Prostate gland (tissue), 2 donors: ENCODE measurements at places on chromosomes 7 and 10.
A peak's percentile ranks its signal among the peaks of the same experiment; 100 is the strongest.

DNA sequence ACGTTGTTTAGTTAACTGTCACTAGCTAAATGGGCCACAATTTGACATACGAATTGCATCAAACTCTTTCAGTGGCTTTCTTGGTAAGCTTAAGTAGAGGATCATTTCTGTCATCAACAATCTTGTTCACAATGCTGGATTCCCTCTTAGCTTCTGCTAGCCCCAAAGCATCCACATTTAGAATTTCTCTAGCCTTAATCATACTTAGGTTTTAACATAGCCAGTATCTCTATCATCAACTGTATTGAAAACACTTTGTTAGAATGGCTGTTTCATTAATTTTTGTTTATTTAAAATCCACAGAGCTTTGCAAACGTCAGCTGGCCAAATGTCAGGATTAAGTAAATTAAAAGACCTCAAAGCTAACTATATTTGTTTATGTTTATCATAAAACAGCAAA, 41.1 kb downstream of the ABRAXAS2 start:
- DNase-seq = no peak

- no peak for DNase-seq
Observed at GRCh38 chr7:15446722-15447121, 115.1 kb downstream of the AGMO start.

DNA sequence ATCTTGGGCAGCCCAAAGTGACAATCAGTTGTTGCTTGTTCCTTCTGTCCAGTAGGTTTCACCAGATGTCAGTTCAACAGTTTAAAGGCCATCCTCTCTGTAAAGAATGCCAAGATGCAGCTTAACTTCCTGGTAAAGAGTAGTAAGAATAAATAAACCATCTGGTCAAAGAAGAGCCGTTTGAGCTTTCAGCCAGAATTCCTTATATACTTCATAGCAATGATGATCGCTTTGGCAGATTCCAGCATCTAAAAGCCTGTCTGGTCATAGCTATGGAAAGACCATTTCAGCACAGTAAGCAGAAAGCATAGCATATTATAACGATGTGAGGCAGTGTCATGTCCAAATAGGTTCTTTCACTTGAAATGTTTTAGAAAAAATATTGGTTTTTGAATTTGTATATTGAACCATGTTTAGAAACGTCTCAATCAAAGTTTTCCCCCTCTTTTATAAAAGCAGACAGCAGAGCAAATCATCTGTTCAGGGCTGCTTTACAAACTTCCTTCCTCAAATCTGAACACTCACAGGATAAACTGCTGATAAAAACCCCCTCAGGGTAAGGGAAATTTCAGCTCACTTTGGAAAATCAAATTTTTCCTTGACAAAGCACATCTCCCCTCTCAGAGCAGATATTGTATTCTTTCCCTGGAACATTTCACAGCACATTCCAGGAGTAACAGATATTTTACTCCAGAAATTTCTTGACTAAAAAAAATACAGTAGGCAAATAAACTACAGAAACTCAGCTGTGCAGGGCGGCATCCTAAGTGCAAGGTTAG, 184.1 kb downstream of the NOC3L start:
- no peak for DNase-seq

GRCh38 chr10:104613406-104613805, 27.7 kb upstream of the SORCS3 start:
- DNase-seq = no peak

DNA sequence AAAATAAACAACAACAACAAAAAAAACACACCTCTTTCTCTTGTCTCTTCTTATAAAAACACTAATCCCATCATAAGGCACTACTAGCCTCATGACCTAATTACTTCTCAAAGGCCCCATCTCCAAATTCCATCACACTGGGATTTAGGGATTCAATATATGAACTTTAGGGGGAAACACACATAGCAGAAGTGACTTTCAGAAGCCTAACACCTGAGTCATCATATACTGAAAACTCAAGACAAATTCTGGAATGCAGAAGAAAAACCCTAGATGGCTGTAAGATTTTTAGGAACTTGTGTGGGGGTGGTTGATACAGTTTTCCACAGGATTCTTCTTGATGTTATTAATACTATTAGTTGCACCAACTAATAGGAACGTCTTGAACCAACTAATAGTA, 33.7 kb upstream of the CSTF2T start:
- DNase-seq = no peak

DNA sequence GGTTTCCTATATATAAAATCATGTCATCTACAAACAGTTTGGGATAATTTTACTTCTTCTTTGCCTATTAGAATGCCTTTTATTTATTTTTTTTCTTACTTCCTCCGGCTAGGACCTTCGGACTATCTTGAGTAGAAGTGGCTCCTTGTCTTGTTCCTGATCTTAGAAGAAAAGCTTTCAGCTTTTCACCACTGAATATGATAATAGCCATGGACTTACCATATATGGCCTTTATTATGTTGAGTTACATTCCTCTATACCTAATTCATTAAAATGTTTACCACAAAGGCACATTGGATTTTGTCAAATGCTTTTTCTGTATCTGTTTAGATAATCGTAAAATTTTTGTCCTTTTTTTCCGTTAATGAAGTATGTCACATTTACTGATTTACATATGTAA, 395.7 kb downstream of the NXPH1 start:
- no peak for DNase-seq

DNA sequence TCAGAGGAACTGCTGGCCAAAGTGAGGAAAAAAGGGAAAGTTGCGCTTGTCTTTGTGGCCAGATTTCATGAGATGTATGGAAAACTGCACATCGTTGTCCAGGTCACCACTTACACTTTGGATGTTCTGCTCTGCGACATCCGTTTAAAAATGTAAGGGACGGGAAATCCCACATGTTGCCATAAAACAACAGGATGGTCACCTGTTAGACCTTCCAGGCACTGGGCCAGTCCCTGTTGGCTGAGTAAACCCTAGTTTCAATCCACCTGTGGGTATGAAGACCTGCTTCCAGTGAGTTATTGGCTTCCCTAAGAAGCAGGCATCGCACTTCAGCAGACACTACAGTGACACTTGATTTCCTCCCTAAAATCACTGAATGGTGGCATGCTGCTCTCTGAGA, 2.7 kb upstream of the STAMBPL1 start:
- DNase-seq = no peak

- no peak for DNase-seq
Observed at GRCh38 chr10:1360558-1361164, 304.5 kb downstream of the WDR37 start.

GRCh38 chr7:104848138-104848990, 165.6 kb upstream of the KMT2E start:
- peak; percentile 48 for DNase-seq

- no peak for DNase-seq
Observed at GRCh38 chr7:130890176-130891020, 156.4 kb upstream of the KLF14 start.

GRCh38 chr10:6116806-6117205, 28.0 kb downstream of the RBM17 start:
- DNase-seq = no peak

- no peak for DNase-seq
Observed at GRCh38 chr7:115637128-115637527, 393.4 kb downstream of the TFEC start.

GRCh38 chr7:55026086-55026790, 7.4 kb downstream of the EGFR start:
- no peak for DNase-seq

DNA sequence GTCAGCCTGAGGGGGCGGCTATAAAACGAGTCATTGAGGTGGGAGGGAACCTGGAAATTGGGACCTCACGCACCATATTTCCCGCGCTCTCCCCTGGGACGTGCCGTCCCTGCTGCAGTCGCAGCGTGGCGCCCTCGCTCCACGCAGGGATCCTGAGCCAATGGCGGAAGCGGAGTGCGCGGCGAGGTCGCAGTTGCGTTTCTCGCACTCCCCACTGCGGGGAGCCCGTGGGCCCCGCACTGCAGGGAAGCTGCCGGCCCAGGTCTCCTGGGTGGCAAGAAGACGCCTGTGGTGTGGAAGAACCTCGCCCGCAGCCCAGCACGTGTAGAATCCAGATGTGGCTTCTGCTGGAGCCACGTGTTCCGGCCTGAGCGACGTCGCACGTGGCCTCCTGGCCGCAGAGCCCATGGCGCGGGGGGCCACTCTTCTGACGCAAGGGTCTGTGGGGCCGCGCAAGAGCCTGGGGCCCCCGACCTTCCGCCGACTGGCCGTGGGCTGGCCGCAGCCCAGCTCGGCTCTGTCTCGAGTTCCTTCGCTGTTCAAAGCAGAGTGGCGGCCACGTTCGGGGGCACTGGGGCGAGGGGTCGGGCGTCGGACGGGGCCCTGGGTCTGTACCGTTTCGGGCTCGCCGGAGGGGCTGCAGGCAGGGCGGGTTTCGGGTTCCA, 26.4 kb downstream of the HIF1AN start:
- peak; percentile 47 for DNase-seq

DNA sequence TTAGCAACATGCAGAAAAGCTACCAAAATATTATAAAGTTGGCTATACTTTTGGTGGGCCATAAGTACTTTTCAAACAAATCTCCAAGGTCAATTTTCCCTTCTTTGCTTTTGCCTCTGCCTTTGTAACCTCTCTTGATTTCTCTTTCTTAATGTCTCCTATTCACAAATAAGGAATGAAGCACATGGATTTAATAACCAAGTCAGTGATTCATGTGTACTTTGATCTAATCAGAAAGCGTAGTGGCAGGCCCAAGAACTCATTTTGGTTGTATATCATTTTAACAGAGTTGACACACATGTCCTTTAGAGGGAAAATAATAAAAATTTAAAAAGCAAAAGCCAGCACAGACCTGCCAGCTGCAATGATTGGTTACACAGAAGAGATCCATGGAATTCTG, 93.7 kb downstream of the FZD1 start:
- DNase-seq = peak; percentile 39

GRCh38 chr7:152395112-152395511, 40.7 kb downstream of the KMT2C start:
- DNase-seq = no peak

- no peak for DNase-seq
Observed at GRCh38 chr7:121306565-121306964, 22.2 kb upstream of the WNT16 start.

DNA sequence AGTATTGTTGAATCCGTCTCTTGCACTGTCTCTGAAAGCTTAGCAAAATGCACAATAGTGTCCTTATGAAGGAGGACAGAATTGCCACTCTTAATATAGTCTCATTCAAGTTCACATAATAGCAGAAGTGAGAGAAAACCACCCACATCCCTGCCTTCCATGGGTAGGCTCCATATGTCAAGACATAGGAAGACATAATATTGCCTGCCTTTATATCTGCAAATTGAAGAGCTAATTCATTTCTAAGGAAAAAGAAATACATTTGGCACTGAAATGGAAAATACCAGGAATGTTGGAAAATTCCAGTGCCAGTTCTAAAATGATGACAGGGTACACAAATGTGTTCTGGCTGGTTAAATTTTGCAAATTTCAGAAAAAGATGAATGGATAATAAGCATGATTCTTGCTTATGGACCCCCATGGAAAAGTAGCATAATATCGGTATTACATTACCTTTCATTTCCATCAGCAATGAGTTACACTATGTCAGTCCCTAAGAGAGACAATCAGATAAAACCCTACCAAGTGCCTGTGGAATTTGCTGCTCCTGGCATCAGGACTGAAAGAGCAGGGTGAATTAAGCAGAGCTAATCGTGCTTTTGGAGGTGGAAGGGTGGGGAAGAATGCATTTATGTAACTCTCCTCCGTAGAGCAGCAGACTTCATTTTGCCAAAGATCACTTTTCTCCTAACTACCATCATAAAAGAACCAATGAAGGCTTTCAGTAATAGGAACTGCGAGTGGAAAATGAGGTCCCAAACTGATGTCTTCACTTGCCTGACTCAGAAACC, 312.6 kb downstream of the FGFR2 start:
- no peak for DNase-seq

DNA sequence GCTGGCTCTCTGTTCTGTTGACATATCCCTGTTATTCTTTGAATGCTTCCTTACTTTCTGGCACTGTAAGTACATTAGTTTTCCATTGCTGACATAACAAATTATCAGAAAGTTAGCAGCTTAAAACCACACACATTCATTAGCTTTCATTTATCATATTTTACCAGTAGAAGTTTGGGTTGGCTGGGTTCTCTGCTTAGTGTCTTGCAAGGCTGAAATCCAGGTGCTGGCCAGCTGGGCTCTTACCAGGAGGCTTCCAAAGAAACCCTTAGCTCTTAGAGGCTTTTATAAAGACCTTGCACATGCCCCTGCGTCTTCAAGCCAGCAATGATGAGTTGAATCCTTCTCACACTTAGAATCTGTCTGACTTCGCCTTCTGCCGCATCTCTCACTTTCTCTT, 160.6 kb downstream of the MLLT10 start:
- no peak for DNase-seq

DNA sequence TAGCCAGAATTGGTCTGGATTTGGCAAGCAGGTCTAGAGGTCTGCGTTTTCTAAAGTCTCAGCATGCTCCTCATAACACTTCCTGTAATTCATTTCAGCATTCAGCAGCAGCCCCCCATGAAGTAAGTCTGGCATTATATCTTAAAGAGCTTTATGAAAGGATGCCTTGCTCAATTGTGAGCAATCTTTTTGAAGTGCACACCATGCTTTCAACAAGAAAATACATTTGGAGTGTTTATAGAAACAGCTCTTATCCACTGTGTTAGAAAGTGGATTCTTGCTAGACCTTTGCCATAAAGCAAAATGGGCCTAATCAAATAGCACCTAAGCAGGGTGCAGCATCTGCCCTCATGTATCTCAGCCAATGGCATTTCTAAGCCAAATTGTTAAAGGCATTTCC, 378.0 kb upstream of the AKR1E2 start:
- no peak for DNase-seq

DNA sequence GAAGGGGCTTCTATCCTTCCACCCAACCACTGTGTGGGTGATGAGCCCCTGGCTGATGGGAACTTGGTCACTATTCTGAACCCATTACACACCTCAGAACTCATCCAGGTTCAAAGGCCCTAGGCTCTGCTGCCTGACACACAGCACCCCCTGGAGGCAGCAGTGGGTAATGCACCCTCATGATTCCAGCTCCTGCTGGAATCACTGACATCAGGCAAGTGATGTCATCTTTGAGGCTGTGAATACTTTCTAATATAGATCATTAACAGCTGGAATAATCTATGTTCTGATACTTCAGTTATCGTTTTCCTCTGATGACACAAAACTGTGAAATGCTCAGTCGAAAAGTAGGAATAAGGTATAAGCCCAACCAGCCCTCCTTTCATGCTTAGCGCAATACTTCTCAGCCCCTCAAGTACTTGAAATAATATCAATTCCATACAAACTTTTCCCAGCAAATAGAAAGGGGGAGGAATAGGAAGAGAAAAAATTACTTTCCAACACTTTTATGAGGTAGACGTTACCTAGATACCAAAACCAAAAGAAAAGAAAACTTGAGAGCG, 7.5 kb upstream of the RBP3 start:
- DNase-seq = no peak

GRCh38 chr10:70830164-70830563, 14.4 kb downstream of the SGPL1 start:
- no peak for DNase-seq

GRCh38 chr7:20417260-20417659, 86.6 kb downstream of the ITGB8 start:
- no peak for DNase-seq

GRCh38 chr10:84360637-84361365, 32.4 kb downstream of the CCSER2 start:
- DNase-seq = no peak
